ENCODE measurements at places on chromosomes 3 and 15. TPM values are rescaled to one million over a fixed set of nuclear protein-coding genes. Genes with fewer than 3 reads are reported as not detected.
A peak's percentile ranks its signal among the peaks of the same experiment; 100 is the strongest.

GRCh38 chr3:194658477-194659242 lies 13.3 kb downstream of the LSG1 start:
- DNase-seq, result no peak

DNA sequence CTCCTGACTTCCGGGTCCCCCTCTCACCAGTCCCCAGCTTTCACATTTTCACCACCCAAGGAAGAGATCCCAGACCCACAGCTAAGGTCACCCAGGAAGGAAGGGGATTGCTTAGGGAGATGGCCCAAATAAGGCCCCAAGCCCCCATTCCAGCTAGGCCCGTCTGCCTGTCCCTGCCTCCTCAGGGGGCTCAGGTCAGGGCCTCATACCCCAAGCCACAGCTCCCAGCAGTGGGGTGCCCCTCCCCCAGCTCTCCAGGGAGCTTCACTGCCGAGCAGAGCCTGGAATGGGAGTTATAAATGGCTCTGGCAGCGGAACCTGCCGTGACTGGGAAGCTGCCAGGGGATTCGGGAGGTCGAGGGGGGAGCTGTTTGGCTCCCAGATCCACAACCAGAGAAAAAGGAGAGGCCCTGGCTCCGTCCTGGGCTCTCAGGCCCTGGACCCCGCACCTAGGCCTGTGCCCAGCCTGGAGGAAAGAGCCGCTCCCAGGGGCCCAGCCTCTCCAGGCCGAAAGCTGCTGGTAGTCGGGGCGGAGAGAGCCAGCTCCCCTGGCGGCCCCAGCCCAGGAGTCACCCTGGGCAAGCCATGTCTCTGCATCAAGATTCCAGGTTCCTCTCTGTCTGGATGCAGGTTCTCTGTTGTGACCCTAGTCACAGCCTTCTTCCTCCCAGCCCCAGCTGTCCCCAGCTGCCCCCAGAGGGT lies 550 bp downstream of the CCDC9B start:
- peak; percentile 93 for DNase-seq

- no peak for DNase-seq
These were observed 23.3 kb downstream of the SNRK start for GRCh38 chr3:43309372-43310305.

GRCh38 chr3:42670051-42670576 lies 15.2 kb upstream of the KLHL40 start:
- DNase-seq, result no peak

DNA sequence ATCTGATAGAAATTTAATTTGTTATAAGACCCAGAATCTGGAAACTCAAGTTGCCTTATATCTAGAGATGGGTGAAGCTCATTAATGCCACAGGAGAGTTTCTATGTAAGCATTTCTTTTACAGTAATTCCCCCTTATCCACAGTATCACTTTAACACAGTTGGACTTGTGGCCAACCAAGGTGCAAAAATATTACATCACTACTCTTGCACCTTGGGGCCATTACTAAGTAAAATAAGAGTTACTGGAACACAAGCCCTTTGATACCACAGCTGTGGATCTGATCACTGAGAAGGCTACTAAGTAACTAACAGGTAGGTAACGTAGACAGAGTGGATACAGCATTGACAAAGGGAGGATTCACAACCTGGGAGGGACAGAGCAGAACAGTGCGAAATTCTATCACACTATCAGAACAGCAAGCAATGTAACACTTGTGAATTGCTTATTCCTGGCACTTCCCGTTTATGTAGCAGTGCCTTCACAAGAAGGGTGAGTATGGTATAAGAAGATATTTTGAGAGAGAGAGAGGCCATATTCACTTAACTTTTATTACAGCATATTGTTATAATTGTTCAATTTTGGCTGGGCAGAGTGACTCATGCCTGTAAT lies 33.9 kb upstream of the TOPBP1 start:
- DNase-seq, result no peak

SAMD7 gene
- not detected for total RNA-seq

MYLK gene
- total RNA-seq, result 15.1 TPM

STAC gene
- total RNA-seq, result 0.54 TPM

Data from heart right ventricle (tissue), 16 donors.